ENCODE measurements at places on chromosomes 7 and 10.

DNA sequence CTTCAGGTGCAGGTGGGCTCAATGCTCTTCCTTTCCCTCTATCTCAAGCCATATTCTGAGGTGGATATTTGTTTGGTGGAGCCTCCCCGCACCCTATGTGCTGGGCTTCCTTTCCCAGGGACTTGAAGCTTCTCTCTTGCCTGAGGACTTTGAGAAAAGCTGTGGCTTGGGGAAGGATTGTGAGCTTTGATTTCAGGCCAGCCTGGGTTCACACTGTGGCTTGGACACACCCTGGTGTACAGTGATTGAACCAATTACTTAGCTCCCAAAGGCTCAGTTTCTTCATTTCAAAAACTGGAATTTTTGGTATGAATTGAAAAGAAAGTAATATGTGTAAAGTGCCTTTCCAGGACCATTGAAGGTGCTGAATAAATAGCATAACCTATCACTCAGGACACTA lies 224.5 kb upstream of the GLI3 start:
- H3K4me1 ChIP-seq = no peaks in the 10 kb centered on the region
- no peak for DNase-seq
- H3K27me3 ChIP-seq = no peaks in the 10 kb centered on the region
- no peaks in the 10 kb centered on the region for H3K36me3 ChIP-seq
- no peak overlapping the region for H3K4me3 ChIP-seq

DNA sequence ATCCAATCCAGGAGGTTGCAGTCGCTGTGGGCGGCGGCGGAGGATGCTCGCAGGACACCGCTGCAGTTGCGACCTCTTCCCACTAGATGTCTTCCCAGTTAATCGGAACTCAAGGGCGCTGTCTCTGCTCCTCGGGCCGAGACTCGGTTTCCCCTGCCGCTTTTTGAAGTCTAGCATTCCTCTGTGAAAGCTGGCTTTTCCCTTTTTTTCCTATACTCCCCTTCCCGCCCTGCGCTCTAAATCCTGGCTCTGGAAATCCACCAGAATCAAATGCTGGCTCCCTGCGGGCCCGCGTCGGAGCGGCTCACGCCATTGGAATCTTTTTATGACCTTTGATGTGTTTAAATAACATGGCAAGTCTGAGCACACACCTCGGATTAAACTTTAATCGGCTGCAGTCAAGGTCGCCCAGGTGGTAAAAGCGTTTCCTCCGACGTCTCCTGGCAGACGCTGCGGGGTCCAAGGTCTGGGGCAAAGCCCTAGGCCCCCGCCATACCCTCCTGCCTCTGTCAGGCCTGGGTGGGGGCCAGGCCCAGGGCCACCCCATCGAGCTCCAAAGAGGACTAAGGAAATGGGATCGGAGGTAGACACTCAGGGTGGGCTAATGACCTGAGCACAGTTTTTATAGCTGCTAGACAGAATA lies 10.7 kb upstream of the HOXA13 start:
- H3K36me3 ChIP-seq = no peaks in the 10 kb centered on the region
- no peak overlapping the region for H3K4me3 ChIP-seq
- peak; percentile 82 for DNase-seq
- no peak overlapping the region for H3K27ac ChIP-seq
- peaks cover 5% of the 10 kb centered on the region for H3K4me1 ChIP-seq

DNA sequence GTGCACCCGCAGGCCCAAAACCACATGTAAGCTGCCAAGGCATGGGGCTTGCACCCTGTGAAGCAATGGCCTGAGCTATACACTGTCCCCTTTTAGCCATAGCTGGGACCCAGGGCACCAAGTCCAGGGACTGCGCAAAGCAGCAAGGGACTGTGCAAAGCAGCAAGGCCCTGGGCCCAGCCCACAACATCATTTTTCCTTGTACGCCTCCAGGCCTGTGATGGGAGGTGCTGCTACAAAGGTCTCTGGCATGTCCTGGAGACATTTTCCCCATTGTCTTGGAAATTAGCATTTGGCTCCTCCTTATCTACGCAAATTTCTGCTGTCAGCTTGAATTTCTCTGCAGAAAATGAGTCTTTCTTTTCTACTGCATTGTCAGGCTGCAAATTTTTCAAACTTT lies 24.8 kb downstream of the ARHGAP19 start:
- no peak overlapping the region for H3K27ac ChIP-seq
- DNase-seq = no peak
- no peak overlapping the region for H3K4me3 ChIP-seq
- H3K4me1 ChIP-seq = no peaks in the 10 kb centered on the region
- H3K27me3 ChIP-seq = no peaks in the 10 kb centered on the region

GRCh38 chr7:157239571-157240270 lies 97.1 kb upstream of the DNAJB6 start:
- H3K4me1 ChIP-seq = no peaks in the 10 kb centered on the region
- no peak for DNase-seq
- H3K27ac ChIP-seq = no peak overlapping the region
- H3K27me3 ChIP-seq = no peaks in the 10 kb centered on the region
- no peaks in the 10 kb centered on the region for H3K36me3 ChIP-seq
- H3K4me3 ChIP-seq = no peak overlapping the region

- H3K27me3 ChIP-seq = no peaks in the 10 kb centered on the region
- no peak for DNase-seq
- H3K4me1 ChIP-seq = peaks cover 59% of the 10 kb centered on the region
- no peaks in the 10 kb centered on the region for H3K36me3 ChIP-seq
- H3K4me3 ChIP-seq = peak overlapping the region; percentile 1
Observed at GRCh38 chr7:115008465-115009114, 86.7 kb downstream of the MDFIC start.

DNA sequence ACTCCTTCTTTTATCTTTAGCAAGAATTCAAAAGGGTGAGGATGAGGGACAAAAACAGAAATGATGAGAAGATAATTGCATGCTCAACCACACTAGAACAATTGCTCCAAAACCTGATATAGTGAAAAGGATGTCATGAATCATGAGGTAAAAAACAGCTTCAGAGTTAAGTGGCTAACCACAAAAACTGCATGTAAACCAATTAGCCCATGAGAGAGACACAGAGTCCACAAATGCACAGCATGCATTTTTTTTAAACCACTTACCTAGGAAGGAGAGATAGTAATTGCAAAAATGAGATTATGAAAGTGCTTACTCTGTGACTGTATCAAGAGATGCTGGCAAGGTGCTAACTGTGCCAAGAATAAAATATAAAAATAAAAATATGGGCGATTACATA lies 132.9 kb downstream of the MBL2 start:
- H3K27ac ChIP-seq = no peak overlapping the region
- no peak overlapping the region for H3K4me3 ChIP-seq
- H3K4me1 ChIP-seq = no peaks in the 10 kb centered on the region
- DNase-seq = no peak
- no peaks in the 10 kb centered on the region for H3K27me3 ChIP-seq

GRCh38 chr10:38003588-38003987 lies 6.9 kb upstream of the ZNF33A start:
- no peaks in the 10 kb centered on the region for H3K36me3 ChIP-seq
- H3K4me1 ChIP-seq = no peaks in the 10 kb centered on the region
- H3K4me3 ChIP-seq = no peak overlapping the region
- H3K27me3 ChIP-seq = no peaks in the 10 kb centered on the region
- DNase-seq = no peak
- no peak overlapping the region for H3K27ac ChIP-seq

DNA sequence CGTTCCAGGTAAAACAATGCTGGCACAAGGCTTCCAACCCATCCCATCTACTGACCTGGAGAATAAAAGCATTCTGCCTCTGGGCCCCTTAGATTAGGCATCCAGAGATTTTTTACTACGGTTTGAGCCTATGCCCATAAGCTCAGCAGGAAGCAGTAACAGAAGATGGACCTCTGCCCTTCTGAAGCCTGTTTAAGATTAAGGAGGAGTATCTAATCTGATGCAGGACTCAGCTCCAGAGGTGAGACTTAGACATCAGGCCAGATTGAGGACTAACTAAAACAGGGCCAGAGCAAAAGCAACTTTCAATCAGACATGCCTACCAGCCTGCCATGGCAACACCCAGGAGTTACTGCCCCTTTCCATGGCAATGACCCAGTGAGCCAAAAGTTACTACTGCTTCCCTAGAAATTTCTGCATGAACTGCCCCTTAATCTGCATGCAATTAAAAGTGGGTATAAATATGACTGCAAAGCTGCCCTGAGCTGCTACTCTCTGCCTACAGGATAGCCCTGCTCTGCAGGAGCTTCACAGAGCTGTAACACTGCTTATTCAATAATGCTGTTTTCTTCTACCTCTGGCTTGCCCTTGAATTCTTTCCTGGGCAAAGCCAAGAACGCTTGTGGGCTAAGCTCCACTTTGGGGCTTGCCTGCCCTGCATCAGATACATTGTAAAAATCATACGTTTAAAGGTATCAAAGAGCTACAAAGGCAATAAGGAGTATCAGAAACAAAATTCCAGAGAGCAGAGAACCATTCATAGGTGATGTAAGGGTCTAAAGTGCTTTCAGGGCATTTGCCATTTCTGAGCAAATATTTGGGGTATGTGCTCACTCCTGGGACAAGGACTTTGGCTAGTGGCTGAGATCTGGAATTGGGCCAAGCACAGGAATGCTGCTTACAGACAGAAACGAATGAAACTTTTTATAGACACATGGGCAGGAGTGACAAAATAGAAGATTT lies 25.0 kb upstream of the CNNM1 start:
- no peaks in the 10 kb centered on the region for H3K4me1 ChIP-seq
- no peaks in the 10 kb centered on the region for H3K27me3 ChIP-seq

DNA sequence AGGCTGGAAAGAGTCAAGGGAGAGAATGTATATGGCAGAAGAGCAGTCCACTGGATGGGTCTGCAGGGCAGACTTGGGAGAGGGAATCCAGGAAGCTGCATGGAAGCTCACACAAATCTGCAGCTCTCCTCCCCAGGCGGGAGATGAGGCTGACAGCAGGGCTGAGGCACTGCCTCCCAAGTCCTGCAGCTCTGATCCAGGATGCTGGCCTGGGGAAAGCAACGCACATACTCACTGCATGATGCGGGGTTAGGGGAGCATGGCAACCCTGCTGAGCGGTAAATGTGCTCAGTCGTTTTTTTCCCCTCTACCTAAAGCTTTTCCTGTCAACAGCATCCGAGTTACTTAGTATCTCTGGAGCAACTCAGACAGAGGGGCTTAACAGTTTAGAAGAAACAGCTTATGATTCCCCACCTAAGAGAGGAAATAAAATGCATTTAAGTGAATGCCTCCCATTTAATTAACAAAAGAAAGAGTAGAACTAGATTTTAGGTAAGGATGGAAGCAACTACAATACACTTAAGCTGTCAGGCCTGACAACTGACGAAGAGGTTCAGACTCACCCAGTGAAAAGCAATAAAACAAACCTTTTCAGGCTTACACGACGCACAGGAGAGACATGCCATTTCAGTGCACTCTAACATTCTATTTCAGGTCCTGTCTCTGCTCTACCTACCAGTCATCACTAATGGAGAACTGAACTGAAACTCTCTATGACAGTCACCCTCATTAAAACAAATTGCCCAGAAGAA lies 37.0 kb downstream of the CHCHD3 start:
- H3K4me1 ChIP-seq = no peaks in the 10 kb centered on the region
- no peaks in the 10 kb centered on the region for H3K27me3 ChIP-seq
- no peak for DNase-seq
- H3K36me3 ChIP-seq = no peaks in the 10 kb centered on the region

- H3K27me3 ChIP-seq = no peaks in the 10 kb centered on the region
- DNase-seq = no peak
- H3K4me1 ChIP-seq = no peaks in the 10 kb centered on the region
Observed at GRCh38 chr7:154744256-154744860, 258.6 kb downstream of the PAXIP1 start.

DNA sequence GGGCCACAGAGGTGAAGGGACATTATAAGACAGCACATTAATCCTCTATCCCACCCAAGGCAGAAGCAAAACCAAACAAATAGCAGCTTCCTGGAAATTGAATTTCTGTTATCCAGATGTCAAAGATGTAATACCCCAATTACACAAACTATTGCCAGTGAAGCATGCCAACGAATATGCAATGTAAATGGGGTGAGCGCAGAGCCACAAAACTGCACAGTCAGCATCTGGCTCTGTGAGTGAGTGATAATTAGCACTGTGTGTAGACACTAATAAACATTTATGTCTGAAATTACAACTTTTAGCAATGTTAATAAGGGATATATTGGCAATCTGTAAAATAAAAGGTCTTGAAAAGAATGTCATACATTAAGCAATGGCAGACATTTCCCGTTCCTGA lies 3.2 kb downstream of the BEND7 start:
- peaks cover 47% of the 10 kb centered on the region for H3K27me3 ChIP-seq
- H3K36me3 ChIP-seq = no peaks in the 10 kb centered on the region
- H3K27ac ChIP-seq = no peak overlapping the region
- peaks cover 4% of the 10 kb centered on the region for H3K4me1 ChIP-seq

DNA sequence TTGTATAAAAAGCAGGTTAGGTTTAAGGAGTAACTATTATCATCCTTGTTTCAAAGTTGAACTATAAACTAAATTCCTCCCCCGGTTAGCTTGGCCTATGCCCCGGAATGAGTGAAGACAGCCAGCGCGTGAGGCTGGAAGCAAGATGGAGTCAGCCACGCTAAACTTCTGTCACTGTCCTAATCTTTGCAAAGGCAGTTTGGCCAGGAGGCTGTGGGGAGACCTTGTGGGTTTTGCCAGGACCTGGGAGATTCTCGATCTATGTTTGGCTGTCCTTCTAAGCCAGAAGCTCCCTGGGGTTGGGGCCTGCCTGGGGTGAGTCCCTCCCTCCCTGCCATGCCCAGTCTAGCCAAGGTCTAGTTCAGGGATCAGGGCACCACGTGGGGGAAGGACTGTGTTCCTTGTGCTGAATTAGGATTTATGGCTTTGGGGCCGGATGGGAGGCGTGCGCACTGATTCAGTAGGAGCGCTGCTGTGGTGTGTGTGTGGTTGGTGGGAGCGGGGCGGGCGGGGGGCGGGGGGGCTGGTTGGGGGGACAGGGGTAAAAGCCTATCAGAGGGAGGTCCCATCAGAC lies 871 bp upstream of the GTF2IRD1 start:
- no peak for DNase-seq
- no peaks in the 10 kb centered on the region for H3K36me3 ChIP-seq
- H3K4me1 ChIP-seq = peaks cover 21% of the 10 kb centered on the region
- H3K4me3 ChIP-seq = no peak overlapping the region

DNA sequence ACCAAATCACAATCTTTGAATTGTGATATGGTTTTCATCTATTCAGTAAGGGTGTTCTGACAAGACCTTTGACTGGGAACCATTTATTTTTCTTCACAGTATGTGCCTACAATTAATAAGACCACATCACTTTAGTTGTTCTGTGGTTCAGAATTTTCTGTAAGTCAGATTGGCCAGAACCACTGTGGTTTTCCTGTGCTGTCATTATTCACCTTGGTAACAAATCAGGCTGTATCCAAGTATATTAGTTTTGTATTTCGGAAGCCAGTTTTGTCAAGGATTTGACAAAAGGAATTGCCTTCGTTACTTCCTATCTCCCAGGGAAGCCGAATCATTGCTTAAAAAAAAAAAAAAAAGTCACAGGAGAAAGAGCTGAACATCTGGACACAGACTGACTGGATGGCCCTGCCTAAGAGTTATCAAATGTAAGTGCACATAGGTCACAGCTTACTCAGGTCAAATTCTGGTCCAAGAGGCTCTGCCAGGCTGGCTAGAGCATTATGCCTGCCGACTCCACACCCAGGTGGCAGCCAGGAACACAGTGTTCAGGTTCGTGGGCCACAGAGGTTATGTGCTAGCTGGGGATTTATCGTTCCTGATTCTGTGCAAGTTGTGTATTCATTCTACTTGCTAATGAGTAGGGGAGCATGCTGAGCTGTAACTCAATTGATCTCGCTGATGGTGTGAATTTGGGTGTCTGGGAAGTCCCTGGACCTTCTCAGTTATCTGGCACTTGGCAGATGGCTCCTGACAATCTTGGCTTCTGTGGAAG lies 175.3 kb downstream of the JAZF1 start:
- no peak overlapping the region for H3K4me3 ChIP-seq
- H3K27me3 ChIP-seq = no peaks in the 10 kb centered on the region
- peaks cover 15% of the 10 kb centered on the region for H3K4me1 ChIP-seq
- DNase-seq = no peak
- peaks cover 6% of the 10 kb centered on the region for H3K36me3 ChIP-seq

Measured in spleen (tissue), 13 donors.